AG09319 (cell line): ENCODE measurements at places on chromosomes 2 and 18.

GRCh38 chr2:26475037-26475436, 2.9 kb downstream of the OTOF start:
- DNase-seq, result no peak

GRCh38 chr2:43376523-43377198, 150.3 kb upstream of the ZFP36L2 start:
- DNase-seq, result no peak

DNA sequence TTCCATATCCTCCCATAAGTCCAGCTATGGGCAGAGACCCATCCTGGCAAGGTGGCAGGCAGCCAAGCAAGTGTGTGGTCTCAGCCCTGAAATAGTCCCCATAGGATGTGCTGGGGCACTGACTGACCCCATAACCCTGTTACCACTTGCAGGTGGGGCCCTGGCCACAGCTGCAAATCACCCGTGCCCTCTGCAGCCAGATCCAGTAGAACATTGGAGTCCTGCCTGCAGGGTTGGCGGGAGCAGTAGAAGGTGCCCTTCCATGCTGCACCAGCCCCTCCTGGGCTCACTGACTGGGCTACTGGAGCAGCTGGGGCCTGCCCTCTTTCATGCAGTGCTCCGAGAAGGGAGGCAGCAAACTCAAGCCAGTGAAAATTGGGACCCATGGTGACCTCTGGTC, 112.6 kb upstream of the MCFD2 start:
- DNase-seq, result no peak

GRCh38 chr2:130807659-130808385, 28.9 kb upstream of the ARHGEF4 start:
- no peak for DNase-seq

DNA sequence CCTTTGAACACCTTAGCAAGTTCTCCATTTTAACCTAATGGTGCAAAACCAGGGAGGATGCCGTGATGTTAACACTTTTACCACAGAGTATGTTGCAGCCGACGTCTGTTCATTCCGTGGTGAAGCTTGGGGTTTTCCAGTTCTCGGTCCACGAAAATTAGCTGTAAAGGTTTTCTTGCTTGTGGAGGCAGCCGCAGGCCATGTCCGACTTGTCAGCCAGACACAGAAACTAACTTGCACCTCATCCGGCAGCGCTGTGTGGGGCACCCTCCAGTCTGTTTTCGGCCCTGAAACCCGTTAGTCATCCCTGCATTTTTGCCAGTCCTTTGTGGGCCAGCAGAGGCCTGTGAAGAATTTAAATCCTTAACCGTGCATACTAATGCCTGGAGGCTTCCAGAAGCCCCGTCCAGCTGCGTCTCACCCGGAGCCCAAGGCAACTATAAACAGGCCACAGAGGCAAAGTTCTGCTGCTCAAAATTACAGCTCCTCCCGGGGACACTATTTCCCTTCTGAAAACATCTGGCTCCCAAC, 70.6 kb downstream of the SH3YL1 start:
- DNase-seq, result no peak

DNA sequence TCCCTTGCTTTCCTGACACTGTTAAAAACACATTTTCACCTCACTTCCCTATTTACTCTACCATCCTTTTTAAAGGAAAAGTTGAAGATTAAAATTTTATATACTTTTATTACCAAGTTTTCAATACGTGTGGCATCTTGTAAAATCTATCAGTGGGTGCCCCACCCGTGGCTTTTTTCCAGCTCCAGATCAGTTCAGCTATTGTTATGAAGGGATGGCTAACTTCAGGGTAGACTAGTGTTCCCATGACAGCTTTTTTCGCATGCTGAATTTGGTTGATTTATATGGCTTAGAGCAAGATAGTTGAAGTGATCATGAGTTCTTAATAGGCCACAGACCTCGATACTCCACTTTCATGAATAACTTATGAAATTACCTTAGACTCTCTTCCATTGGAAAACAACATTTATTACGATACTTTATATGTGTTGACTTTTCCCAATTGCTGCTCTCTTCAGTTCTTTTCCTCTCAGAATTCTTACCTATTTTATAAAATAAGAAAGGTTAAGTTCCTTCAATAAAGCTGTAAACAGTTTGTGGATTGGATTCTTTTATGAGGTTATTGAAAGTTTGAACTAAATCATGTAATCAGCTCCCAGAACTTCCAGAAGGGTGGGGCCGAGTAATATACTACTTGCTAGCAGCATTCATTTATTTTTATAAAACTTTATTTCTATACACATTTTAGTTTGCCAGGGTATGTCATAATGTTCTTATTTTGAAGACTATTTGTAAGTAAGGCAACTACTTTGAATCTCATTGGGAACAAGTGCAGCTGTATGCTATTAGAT, 680.9 kb downstream of the SATB2 start:
- DNase-seq, result no peak

DNA sequence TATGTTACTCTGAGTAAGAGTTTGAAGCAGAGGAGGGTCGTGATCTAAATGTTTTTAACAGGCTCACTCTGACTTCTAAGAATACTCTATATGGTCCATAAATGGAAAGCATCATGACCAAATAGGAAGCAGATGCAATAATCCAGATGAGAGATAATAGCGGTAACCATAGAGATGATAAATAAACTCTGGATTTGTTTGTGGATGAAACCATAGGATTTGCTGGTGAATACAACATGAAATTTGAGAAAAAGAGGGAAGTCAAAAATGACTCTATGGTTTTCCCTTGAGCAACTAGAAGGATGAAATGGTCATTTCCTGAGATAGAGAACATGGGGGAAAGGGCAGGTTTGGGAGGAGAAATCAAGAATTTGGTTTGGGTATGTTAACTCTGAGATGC, 3.9 kb downstream of the HEATR5B start:
- no peak for DNase-seq

DNA sequence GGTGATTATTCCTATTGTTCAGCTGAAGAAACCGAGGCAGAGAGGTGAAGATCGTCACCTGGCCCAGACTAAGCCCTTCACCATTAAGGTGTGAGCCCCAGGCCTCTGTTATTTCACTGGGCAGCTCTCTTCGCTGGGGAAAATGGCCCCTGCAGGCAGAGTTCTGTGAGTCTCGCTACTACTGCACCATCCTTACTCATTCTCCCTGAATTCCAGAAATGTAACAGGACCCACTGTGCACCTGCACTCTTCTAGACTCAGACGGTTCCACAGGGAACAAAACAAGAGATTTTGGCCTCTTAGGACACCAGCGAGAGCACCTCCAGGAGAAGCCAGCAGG, 147.7 kb upstream of the GLI2 start:
- DNase-seq, result no peak

DNA sequence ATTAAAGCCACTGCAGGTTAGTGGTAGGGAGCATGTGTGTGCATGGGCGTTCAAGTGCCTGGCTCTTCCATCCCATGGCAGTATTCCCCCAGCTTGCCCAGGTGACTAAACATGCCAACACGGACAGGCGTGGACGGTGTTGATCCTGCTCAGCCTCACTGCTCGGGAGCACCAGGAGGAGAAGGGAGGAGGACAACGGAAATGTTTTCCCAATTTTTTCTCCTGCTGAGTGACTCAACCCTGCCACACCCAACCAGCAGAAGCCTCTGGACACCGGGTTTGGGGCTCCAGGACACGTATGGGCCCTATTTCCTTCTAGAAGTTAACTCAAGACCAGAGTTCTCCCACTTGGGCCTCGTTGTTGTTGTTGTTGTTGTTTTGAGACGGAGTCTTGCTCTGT, 139.1 kb downstream of the CYP26B1 start:
- no peak for DNase-seq

- DNase-seq, result peak; percentile 31
Observed at GRCh38 chr18:75297731-75298130, 87.1 kb downstream of the TSHZ1 start.

- no peak for DNase-seq
Observed at GRCh38 chr2:236483102-236483501, 86.5 kb upstream of the ACKR3 start.

DNA sequence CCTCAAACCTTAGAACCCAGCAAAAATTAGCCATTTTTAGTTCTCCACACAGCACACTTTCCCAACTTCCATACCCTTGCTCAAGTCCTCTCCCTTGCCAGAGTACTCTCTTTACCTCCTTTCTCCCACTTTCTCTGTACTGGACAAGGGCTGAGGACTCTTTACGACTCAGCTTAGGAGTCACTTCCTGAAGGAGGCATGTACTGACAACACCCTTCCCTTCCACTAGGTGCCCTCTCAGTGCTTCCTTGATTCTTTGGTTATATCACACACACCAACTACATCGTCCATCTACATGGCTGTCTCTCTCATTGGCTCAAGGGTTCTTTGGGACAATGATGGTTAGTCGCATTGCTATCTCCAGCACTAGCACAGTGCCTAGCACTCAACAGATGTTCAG, 5.2 kb upstream of the C18orf63 start:
- DNase-seq, result no peak

- DNase-seq, result no peak
Observed at GRCh38 chr2:96110621-96111256, 5.6 kb downstream of the ADRA2B start.

- no peak for DNase-seq
Observed at GRCh38 chr18:12394428-12394827, 13.3 kb upstream of the PRELID3A start.

- no peak for DNase-seq
Observed at GRCh38 chr2:239343460-239343859, 57.4 kb downstream of the HDAC4 start.

DNA sequence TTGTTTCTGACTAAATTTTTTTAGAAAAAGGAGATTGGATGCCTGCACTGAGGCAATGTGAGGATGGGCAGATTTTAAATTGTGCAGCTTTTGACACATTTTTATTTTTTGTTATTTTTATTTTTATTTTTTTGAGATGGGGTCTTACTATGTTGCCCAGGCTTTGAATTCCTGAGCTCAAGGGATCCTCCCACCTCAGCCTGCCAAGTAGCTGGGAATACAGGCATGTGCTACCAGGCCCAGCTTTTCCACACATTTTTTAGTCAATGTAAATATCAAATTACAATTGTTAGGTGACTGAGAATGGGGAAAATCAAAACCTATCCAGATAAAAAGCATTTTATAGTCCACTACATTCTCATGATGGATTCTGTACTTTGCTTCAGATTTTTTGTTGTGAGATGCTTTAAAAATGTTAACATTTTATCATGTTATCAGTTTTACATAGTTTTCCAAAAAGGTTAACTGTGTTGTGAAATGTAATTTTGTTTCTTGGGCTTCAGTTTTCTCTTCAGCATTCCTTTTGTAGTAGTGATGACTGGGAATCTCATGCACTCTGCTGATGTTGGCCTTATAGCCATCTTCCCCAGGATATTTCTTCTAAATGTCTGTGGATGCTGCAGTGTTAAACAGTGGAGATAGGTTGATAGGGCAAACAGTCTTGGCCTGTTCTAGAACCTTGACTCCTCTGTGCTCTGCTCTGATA, 41.4 kb downstream of the PKP4 start:
- no peak for DNase-seq

DNA sequence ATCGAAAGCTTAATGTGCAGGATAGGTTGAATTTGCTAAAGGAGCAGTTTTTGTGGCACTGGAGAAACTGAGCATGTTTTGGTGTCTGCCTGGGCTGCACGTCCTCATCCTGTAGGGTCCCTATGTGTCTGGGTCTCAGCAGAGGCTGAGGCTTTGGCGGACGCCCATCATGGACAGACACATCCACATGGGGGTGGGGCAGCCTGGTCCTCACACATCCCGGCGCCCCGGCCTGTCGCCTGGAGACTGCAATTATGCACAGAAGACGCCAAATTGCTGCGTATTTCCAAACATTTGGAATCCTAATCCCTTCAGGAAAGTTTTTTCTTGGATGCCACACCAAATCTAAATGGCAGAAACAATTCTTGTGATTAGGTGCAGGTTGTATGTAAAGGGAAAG, 128.2 kb upstream of the TWIST2 start:
- no peak for DNase-seq

GRCh38 chr2:230668184-230668938, 44.3 kb upstream of the CAB39 start:
- no peak for DNase-seq

DNA sequence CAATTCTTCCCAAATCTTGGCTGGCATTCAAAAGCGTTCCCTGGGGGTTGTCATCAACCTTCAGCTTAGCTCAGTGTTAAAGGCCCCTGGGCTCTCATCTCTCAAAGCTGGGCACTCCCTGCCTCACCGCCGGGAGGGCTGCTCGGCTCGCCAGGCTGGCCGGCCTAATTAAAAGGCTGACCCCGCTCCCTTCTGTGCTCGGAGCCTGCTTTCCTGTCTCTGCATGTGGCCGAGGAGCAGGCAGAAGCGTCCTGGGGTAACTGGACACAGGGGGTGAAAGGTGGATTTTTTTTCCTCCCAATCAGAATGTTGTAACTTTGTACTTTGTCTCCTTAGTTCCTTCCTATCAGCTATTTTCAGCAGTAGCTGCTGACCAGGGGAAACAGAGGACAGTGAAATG, 231.1 kb downstream of the GBX2 start:
- DNase-seq, result no peak

DNA sequence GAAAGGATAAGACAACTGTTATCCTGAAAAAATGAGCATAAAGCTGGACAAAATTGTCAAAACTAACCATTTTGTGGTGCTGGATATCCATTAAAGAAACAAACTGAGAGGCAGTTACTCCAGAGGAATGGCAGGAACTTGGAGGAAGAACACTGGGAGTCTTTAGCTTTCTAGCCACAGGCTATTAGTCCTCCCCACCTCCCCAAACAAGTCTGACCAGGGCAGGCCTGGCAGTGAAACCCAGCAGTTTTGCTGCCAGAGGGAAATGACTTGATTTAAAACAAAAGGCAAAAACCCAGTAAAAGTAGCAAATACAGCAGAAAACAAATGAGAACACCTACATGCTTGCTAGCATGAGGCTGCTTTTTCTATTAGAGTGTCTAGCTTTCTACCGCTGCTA, 34.9 kb downstream of the OSBPL1A start:
- no peak for DNase-seq

GRCh38 chr18:11183637-11184036, 34.3 kb upstream of the PIEZO2 start:
- no peak for DNase-seq

DNA sequence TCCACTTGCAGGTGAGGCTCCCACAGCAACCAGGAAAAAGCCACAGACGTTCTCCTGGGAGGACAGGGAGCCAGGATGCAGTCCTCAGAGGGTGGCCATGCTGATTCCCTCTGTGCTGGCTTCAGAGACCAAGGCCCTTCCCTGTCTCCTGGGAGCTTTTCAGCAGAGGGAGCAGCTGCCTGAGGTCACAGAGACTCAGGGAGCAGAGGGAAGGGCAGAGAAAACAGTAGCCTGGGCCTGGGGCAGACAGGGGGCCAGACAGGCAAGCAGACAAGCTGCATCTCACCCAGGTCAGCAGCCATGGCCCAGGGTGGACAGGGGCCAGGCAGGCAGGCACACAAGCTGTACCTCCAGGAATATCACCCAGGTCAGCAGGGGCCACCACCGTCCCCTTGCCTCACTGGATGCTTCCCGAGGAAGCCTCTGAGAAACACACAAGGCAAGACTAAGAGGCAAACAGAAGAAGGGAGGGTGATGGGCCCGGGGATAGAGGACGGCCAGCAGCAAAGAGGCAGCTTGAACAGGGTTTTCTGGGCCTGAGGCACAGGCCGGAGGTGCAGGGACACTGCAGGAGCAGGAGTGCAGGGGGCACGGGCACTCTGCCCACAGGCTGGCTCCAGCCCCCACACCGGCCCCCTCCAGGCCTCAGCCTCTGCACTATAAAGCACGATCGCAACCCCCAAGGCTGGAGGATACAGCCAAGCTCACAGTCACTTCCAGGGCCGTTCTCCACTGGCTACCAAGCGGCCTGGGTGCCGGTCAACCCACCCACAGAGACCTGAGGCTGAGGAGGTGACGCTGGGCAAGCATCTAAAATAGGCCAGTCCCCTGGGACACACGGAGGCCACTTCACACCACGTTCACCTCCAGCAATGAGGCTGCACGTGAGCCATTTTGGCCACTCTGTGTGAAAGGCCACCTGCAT, 6.1 kb downstream of the SLC66A2 start:
- DNase-seq, result no peak
